ENCODE measurements at places on chromosomes 4 and X.

GRCh38 chr4:155643087-155643486, 23.6 kb upstream of the GUCY1A1 start:
- no peak for DNase-seq

DNA sequence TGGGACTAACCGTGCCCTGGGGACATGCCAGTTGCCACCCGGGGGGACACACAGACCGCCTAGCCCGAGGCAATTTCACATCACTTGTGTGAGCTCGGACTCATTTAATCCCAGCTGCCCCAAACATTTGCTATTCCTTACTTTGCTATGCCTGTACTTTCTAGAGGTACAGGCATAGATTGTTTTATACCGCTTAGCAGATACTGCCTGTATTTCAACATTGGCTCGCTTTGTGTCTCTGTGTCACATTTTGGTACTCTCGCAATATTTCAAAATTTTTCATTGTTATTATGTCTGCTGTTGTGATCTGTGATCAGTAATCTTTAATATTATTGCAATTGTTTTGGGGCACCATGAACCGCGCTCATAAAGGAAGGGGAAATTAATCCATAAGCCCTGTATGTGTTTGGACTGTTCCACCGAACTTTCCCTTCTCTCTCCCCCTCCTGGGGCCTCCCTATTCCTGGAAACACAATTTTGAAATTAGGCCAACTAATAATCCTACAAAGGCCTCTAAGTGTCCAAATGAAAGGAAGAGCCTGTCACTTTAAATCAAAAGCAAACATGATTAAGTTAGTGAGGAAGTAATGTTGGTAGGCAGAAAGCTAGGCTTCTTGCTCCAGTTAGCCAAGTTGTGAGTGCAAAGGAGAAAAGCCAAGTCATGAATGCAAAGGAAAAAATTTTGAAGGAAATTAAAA, 568 bp upstream of the CASP6 start:
- no peak for DNase-seq

- DNase-seq, result no peak
Measured at GRCh38 chr4:150886597-150886996, 128.5 kb downstream of the LRBA start.

- DNase-seq, result no peak
Measured at GRCh38 chr4:21226637-21227538, 526.6 kb downstream of the PACRGL start.

DNA sequence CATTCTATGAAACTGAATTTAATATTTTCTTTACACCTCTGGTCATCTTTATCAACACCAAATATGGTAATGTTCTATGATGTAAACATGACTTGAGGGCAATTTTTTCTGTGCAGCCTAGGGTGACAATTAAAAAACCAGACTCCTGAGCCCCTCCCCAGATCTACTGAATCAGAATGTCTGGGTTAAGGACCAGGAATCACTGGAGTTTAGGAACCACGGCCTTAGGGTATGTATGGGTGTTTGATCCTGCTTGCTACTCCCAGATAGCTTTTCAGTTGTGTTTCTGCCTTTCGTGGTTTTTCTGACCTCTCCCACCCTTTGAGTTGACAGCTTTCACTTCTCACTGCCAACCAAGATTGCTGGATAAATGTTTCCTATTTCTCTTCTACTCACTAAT, 332.2 kb downstream of the DHX15 start:
- DNase-seq, result no peak

Measured in mesenteric fat pad (tissue), 1 donor.